ENCODE measurements at places on chromosomes 5 and 9.
A peak's percentile ranks its signal among the peaks of the same experiment; 100 is the strongest.

DNA sequence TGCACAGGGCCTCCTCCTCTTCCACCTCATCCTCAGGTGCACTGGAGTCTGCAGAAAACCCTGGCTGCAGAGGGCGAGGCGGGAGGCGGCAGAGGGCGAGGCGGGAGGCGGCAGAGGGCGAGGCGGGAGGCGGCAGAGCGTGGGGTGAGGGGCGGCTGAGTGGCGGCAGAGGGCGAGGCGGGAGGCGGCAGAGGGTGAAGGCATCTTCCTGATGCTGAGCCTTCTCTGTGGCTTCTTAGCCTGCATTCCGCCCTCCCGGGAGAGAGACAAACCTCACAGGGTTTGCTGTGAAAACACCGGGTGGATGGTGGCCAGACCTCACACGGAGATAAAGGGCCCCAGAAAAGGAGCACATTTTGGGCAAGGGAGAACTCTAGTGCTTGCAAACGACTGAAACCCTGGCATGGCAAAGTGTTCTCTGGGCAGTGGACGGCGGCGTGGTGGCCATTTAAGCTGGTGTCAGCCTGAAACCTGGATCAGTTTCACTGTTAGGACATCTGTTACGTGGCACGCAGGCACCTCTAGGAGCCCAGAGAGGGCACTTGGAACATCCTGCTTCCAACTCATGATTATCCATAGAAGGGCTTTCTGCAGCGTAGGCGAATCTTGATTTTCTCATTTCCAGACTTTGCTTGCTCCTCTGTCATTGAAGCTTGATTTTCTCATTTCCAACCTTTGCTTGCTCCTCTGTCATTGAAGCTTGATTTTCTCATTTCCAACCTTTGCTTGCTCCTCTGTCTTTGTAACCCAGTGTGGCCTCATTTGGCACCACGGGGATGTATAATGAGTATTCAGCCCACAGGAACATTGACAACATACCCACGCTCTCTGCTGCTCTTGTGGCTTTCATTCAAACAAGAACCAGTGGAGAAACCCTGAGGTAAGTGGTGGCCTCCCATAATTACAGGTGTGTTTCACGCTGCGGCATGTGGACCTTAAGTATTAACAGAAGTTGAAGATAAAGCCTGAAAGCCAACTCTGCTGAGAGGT is 16.3 kb upstream of the PLEKHG4B start:
- no peak for DNase-seq

GRCh38 chr5:90476391-90476790 is 1.7 kb downstream of the POLR3G start:
- no peak for DNase-seq

DNA sequence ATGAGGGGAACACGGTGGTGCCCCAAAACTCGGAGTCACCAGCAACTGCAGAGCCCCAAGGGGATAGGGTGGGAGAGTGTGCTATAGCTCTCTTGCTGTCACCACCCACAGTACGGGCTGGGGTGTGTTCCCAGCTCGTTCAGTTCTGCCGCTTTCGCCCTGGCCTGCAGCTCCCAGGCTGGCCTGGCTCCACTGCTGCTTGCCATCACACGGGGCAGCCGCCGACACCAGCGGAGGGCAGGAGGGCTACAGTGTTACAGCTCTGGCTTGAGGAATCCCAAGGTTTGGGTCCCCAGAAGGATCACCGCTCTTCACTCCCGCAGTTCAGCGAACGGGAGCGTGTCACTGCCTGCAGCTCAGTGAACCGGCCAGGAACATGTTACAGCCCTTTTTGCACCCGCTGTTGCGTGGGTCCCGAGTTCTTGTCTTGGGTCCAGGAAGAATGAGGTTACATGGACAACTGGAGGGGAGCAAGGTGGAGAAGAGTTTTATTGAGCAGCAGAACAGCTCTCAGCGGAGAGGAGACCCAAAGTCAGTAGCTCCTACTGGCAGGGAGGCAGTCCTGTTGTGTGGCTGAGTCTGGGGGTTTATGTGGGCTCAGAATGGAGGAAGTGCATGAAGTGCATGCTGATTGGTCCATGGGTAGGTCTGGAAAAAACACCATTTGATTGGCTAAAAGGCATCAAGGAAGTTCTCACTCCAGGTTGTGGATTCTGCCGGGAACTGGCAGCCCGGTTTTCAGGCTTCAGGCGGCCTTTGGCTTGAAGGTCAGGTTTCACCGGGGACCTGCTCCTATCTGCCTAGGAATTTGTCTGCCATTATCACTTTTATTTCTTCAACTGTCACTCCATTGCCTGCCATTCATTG is 113.4 kb downstream of the EHMT1 start:
- DNase-seq, result peak; percentile 37

DNA sequence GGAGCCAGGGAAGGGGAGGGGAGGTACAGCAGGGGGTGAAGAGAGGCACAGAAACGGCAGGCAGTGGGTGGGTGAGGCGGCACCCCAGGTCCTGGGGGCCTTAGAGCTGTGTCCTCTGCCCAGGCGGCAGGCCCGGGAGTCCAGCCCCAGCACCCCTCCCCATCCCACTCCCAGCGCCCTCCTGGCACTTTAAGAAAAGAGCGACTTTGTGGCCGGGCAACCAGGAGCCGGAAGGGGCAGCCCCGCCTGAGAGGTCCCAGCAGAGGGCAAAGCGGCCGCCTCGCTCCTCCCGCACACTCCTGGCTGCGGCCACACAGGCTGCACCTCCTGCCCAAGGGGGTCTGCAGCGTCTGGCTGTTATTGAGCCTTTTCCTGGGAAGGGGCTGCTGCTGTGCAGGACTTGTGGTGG is 42.6 kb downstream of the NACC2 start:
- peak; percentile 46 for DNase-seq

DNA sequence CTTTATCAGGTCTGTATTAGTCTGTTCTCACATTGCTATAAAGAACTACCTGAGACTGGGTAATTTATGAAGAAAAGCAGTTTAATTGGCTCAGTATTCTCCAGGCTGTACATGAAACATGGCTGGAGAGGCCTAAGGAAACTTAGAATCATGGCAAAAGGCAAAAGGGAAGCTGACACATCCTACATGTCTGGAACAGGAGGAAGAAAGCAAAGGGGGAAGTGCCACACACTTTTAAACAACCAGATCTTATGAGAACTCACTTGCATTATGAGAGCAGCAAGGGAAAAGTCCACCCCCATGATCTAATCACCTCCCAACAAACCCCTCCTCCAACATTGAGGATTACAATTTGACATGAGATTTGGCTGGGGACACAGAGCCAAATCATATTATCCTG is 132.1 kb downstream of the PCSK1 start:
- DNase-seq, result no peak

Data from left lobe of liver (tissue), 2 donors.